Activated naive CD4-positive, alpha-beta T cell treated with Interleukin-2 at 50 U/mL for 16 hours (primary cell): ENCODE measurements at places on chromosomes 7 and 10.

DNA sequence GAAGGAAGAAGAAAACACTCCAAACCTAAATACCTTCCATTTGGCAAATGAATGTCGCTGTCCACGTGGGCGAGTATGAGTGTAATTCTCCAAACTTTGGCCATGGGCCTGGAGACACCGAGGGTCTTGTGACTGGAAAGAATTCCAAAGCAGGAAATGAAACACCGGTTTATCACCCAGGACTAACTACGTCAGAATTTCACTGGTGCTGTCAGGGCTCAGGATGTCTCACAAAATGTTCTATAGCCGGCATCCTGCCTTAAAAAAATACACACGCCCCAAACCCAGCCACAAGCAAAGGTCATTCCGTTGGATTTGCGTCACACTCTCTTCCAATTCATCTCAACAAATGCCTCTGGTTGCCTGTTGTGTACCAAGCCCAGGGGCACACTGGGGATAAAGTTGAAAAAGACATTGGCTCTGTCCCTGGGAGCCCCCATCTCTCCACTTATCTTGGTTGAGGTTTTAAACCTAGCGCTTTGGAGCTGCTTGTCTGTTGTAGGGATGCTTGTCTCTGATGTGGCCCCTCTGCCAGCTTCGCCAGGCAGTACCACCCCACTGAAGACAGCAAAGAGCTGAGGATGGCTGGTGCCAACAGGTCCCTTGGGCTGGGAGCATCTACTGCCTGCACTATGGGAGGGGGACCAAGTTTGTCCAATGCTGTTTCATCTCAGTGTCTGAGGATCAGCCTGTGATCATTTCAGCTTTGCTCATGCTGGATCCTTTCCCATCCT, 31.2 kb downstream of the GSTO2 start:
- no peak for DNase-seq

- DNase-seq: no peak
Measured at GRCh38 chr10:4108693-4109092, 323.7 kb upstream of the KLF6 start.

DNA sequence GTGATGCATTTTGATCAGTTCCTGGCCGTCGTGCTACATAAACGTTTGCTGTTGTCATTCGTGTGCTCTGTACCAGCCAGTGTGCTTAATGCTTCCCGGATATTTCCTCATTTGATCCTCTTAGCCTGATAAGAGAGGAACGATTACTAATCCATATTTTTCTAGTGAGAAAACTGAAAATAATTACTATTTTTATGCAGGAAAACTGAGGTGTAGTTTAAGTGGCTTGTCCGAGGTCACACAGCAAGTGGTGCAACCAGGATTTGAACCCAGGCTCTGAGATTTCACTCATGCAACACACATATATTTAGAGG, 650 bp upstream of the SORBS1 start:
- DNase-seq: no peak

- DNase-seq: no peak
Measured at GRCh38 chr7:90604383-90604782, 8.3 kb downstream of the CDK14 start.

GRCh38 chr7:36565792-36566356, 158.4 kb downstream of the AOAH start:
- DNase-seq: no peak

GRCh38 chr10:14543046-14543903, 212.6 kb upstream of the FRMD4A start:
- DNase-seq: no peak

- DNase-seq: no peak
Measured at GRCh38 chr7:30172451-30172850, 37.7 kb downstream of the MTURN start.

DNA sequence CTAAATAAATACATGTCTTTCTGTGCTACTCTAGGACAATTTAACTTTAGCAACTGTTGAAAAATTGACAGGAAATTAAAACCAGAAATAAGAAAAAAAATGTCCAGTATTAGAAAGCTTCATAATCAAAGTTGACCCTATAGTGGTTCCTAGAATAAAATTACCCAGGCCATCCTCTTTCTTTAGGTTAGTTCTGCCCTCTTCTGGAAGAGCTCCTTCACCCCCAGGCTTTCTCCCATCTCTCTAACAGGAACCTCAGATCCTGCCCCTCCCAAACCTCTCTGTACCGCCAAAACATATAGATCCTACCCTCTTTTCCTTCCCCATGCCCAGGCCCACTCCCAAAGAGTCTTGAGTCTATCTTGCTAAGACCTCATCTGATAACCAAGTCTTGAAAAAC, 159.4 kb upstream of the CDK1 start:
- DNase-seq: no peak

DNA sequence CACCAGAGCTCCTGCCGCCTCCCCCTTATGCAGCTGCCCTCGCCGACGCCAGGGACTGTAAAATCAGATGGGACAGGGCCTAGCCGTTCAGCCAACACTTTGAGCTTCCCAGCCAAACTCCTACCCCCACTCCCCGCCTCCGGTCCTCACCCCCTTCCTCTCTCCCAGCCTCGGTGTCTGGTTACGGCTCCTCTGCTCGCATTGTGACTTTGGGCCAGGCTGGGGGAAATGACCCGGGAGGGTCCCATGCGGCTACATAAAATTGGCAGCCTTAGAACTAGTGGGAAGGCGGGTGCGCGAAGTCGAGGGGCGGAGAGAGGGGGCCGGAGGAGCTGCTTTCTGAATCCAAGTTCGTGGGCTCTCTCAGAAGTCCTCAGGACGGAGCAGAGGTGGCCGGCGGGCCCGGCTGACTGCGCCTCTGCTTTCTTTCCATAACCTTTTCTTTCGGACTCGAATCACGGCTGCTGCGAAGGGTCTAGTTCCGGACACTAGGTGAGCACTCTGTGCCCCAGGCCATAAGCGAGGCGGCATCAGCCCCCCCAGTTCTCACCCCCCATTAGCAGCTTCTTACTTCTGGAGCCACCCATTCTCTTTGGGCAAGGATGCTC, at the start of gene KAZALD1:
Gene KAZALD1, plus strand, starts transcription at position 366 of the 608 bp plus-strand sequence. CDS start 604 bp downstream, outside the sequence.
- no peak for DNase-seq

GRCh38 chr7:73452999-73453635, 19.5 kb downstream of the FZD9 start:
- DNase-seq: no peak

GRCh38 chr7:82964150-82964882, 198.4 kb downstream of the PCLO start:
- DNase-seq: no peak

GRCh38 chr7:74573512-74573911, 84.0 kb upstream of the GTF2I start:
- DNase-seq: no peak

GRCh38 chr10:99330347-99330924, 1.3 kb downstream of the CNNM1 start:
- no peak for DNase-seq

GRCh38 chr7:64873155-64873500, 29.9 kb upstream of the ZNF273 start:
- no peak for DNase-seq

DNA sequence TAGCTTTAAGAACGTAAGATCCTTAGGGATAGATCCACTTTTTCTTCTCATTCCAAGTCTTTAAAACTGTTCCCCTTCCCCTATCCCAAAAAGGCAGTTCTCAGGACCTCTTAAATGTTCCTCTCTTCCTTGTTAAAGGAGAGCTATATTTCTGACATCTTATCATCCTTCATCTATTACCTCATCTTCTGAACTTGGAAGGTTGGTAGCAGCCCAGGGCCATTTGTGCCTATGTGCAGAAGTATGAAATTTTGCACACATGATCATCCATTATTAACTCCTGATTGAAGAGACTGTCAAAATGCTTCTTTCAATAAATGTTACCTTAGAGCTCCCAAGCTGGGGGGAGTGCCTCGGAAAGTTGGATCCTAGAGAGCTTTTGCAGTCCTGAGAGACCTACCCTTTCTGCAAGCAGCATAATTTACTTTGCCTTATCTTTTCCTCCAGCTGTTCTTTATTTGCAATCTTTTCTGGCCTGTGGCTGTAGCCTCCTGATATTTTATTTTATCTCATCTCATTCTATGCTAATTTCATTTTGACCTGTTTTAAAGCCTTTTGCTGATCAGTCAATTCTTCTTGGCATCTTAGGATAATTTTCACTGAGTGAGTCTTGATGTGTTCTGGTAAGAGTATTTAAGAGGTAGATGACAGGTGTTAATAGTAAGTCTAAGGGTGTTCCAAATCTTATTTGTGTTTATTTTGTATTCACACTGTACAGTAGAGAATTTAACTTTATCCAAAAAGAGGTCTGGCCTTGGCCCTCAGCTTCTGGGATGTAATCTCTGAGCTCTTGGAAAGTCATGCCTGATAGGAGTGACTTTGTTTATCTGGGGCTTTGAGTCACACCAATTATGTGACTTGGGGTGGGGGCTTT, 135.0 kb upstream of the PDLIM1 start:
- DNase-seq: no peak

DNA sequence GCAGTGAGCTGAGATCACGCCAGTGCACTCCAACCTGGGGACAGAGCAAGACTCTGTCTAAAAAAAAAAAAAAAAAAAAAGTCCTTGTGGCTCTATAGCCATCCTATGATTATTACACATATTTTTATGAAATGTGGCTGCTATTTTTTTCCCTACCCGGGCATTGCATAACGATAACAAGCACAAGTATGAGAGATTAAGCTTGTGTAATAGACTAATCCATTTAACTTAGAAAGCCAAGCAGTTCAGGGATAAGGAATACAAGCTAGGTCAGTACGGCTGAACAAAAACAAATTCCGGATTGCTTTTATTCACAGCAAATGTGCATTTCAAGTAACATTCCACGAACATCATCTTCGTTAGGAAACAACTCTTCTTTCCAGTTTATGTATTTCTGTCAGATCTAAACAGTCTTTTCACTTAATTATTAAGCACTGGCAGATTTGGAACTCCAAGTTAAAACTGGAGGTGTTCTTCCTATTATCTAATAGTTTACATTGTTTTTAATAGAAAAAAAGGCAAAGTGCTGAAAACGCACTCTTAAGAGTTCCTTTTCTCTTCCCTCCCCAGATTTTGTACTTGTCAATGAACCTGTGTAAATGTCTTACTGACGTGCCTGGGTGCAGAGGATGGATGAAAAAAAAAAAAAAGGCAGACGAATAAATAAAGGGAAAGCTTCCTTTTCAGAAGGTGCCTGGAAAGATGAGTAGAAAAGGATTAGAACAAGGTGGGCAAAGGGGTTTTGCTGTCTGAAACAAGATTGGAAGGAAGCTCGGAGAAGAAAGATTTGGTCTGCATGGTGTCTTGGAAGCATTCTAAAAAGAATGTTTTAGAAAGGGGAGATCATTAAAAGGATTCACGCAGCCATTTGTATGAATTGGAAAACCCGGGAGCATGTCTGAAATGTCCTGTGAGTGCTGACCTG, 81.1 kb downstream of the PRTFDC1 start:
- DNase-seq: no peak

DNA sequence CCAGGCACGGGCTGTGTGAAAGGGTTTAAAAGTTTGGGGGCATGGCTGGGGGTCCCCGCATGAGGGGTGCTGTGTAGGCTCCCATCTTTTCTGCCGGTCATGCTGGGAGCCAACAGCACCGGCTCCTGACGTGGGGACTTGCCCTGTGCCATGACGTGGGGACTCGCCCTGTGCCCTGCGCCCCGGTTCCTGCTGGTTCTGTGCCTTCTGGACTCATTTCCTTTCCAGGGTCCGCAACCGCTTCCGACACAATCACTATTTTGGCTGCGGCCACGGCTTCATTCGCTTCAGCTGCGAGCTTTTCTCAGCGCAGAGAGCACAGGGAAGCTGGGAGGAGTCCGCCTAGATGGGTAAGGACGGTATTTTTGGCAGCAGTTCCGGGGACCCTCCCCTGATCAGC, 7.6 kb upstream of the GIMAP8 start:
- no peak for DNase-seq

GRCh38 chr10:55048830-55049498, 247.9 kb upstream of the PCDH15 start:
- DNase-seq: no peak

GRCh38 chr10:12771981-12772760, 229.3 kb downstream of the CCDC3 start:
- DNase-seq: no peak

DNA sequence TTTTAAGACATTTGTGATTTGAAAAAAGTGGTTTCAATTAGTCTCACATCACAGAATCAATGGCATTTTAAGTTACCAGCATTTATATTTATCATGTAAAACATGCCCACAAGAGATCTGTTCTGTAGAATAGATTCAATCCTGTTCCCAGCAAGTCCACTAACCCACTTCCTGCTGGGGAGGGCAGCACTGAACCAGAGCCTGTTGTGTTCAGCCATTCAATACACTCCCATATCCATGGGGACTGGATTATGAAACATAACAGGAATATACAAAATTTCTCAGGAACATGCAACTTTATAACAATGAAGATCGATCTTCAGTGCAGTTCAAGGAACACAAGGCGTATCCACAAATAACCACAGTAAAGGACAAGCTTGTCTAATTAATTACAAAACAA, 24.4 kb upstream of the ANK3 start:
- DNase-seq: no peak

DNA sequence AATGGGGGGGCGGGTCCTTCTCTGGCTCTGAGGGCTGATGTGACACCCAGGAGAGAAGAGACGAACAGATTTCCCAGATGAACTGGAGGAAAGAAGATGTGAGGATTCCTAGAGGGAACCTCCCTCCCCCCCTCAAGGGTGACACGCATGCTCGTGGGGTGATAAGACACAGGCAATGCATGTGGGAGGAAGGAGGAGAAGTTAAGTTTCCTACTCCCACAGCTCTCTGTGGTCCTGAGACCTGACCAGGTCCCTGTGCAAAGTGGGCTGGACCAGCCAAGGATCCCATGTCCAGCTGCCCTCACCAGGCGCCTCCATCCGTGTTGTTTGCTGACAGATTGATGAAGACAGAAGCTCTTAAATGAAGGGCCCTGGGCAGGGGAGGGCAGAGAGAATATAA, 112.6 kb downstream of the SH3PXD2A start:
- no peak for DNase-seq

DNA sequence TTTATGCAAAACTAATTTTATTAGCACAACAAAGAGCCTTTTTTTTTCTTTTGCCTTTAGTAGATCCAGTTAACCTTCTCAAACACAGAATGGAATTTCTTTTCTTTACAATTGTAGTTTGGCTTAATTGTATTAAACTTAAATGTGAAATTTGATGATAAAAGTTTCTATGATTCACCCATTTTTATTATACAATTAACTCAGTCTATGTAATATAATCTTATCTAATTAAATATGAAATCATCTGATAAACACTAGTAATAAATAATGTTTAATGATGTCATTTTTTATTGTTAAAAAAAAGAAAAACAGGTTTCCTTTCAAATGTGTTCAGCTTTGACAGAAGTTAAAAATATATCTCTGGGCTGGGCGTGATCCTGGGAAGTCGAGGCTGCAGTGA, 559.1 kb downstream of the PHTF2 start:
- DNase-seq: no peak

DNA sequence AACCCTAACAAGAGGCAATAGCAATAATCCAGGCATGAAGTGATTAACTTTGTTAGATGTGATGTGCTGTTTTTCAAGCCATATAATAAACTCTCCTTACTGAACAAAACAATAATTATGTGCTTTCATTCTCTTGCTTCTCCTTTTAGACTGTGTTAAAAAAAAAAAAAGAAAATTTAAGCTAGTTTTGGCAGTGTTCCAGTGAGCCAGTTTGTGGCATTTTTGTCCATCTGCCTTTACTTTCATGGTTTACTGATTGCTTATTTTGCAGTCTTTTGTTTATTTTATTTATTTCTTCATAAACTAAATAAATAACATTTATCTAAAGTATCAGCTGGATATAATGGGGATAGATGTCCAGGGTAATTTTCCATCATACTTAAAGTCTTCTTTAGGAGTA, 625.3 kb downstream of the CNTNAP2 start:
- DNase-seq: no peak
